A549 treated with CORT108297 at 1 μM for 4 hours (cell line): ENCODE measurements at places on chromosomes 6 and 20. TPM values are rescaled to one million over a fixed set of nuclear protein-coding genes. Genes with fewer than 3 reads are reported as not detected.

The ATXN1 gene
- total RNA-seq, result 2.0 to 3.8 TPM (median 3.7 TPM) in 5 replicates

The ELOVL4 gene
- total RNA-seq, result 1.5 to 2.5 TPM (median 1.9 TPM) in 5 replicates

The MEI4 gene
- not detected in 5 replicates for total RNA-seq

The EDN1 gene
- 42.0 to 52.8 TPM (median 43.7 TPM) in 5 replicates for total RNA-seq

The UBE2V1 gene
- total RNA-seq, result 107 to 152 TPM (median 110 TPM) in 5 replicates

The FILIP1 gene
- 0.18 to 0.53 TPM (median 0.32 TPM) in 5 replicates for total RNA-seq

The MYH7B gene
- total RNA-seq, result 0.03 to 0.15 TPM (median 0.14 TPM) in 4 of 5 replicates, not detected in the other

The IL17A gene
- total RNA-seq, result not detected in 5 replicates

The SYNE1 gene
- 32.1 to 39.4 TPM (median 34.7 TPM) in 5 replicates for total RNA-seq

The MUC22 gene
- total RNA-seq, result 0.02 to 0.03 TPM (median 0.02 TPM) in 3 of 5 replicates, not detected in the others

The THEMIS gene
- not detected in 5 replicates for total RNA-seq

The TMEM244 gene
- not detected in 5 replicates for total RNA-seq

The EFCAB8 gene
- not detected in 5 replicates for total RNA-seq

The CLVS2 gene
- 0.08 to 0.16 TPM (median 0.14 TPM) in 5 replicates for total RNA-seq

The CENPQ gene
- total RNA-seq, result 6.5 to 8.4 TPM (median 7.6 TPM) in 5 replicates

The RIPPLY2 gene
- 0.17 to 0.65 TPM (median 0.50 TPM) in 5 replicates for total RNA-seq

The LAMA5 gene
- 230 to 491 TPM (median 415 TPM) in 5 replicates for total RNA-seq

The CALHM5 gene
- total RNA-seq, result 0.04 to 0.10 TPM (median 0.06 TPM) in 5 replicates

The SPO11 gene
- total RNA-seq, result not detected in 5 replicates

The COL12A1 gene
- total RNA-seq, result 3.8 to 6.4 TPM (median 5.2 TPM) in 5 replicates

The TSBP1 gene
- not detected in 5 replicates for total RNA-seq

The TRIM10 gene
- 0.02 TPM in 1 of 5 replicates, not detected in the others for total RNA-seq

The HLA-DPB1 gene
- not detected in 5 replicates for total RNA-seq

The FAM83D gene
- 61.3 to 74.4 TPM (median 69.6 TPM) in 5 replicates for total RNA-seq

The GJA1 gene
- total RNA-seq, result 60.6 to 85.8 TPM (median 77.1 TPM) in 5 replicates

The LCA5 gene
- 0.49 to 1.1 TPM (median 0.95 TPM) in 5 replicates for total RNA-seq

The JPH2 gene
- total RNA-seq, result 1.1 to 1.8 TPM (median 1.5 TPM) in 5 replicates

The ENPP5 gene
- total RNA-seq, result not detected in 5 replicates

The NOX3 gene
- not detected in 5 replicates for total RNA-seq
